ENCODE measurements at places on chromosomes 13 and 19.
A peak's percentile ranks its signal among the peaks of the same experiment; 100 is the strongest.

- DNase-seq: no peak
Observed at GRCh38 chr19:38734426-38735256, 9.6 kb downstream of the CAPN12 start.

- no peak for DNase-seq
Observed at GRCh38 chr13:79612604-79613003, 131.6 kb downstream of the NDFIP2 start.

GRCh38 chr19:28454083-28454482, 758.9 kb downstream of the UQCRFS1 start:
- DNase-seq: no peak

DNA sequence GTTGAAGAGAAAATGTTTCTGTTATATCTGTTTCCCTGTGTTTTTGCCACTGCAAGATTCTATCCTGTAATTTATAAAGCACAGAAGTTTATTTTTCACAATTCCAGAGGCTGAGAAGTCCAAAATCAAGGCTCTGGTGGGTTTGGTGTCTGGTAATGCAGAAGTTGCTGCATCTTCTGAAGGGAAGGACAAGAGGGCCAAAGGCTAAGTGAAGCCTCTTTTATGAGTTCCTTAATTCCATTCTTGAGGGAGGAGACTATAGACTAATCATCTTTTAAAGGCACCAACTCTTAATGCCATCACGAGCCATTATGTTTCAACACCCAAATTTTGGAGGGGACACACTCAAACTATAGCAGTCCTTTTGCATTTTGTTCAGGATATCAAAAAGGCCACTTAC, 34.1 kb upstream of the WDFY2 start:
- peak; percentile 24 for DNase-seq

DNA sequence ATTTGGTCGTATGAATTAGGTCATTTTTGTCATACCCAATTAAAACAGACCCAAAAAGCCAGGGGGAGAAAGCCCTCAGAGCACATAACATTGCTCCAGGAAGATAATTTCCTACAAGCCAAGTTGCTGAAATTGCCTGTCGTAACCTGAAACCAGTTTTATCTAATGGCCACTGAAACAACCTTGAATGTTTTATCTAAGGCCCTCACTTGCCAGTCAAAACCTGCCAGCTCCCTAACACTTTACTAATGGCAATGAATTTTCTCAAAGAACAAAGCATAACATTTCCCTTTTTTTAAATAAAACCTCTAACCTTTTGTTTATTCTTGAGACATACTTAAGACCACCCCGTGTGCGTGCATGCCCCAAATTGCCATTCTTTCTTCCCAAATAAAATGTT, 496.2 kb upstream of the KLHL1 start:
- no peak for DNase-seq

DNA sequence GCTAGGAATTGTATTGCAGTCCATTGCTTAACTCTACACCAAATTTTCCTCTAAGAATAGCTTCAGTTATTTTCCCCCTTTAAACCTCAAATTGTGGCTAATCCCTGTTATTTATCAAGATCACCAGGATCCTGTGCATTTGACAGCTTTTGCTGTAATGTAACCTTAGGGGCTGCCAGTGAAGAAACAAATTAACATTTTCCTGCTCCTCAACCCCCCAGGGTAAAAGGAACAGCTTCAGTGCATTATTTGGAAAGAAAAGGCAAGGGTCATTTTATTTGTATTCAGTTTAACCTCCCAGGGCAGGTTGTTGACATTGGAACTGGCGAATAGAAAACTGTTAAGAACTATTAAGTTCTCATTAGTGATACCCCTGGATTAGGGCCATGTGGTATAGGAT, 57.0 kb downstream of the PCDH20 start:
- no peak for DNase-seq
